ENCODE measurements at places on chromosomes 1 and 21.

DNA sequence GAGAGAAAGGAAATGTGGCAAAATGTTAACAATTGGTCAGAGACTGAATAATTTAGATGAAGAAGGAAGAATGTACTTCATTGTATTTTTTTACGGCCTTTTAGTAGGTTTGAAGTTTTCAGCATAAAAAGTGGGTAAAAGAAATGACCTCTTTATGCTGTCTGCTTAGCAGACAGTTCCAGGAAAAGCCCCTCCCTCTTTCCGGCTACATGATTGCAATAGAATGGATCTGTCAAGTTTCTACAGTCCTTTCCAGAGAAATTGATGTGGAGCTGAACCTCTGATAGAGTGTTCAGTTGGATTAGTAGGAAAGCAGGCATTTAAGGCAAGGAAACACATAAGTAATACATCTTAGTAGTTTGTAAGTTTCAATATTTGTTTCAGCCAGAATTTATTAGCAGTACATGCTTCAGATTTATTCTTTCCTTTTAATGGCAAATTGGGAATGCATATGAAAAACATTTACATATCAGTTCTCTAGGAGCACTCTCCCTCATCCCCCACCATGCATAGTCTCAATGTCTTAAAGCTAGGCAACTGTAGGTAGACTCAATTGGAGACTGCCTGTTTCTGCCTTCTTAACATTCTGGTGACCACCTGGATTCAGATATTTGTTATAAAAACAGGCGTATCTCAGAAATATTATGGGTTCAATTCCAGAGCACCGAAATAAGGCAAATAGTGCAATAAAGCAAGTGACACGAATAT is 36.4 kb downstream of the HS2ST1 start:
- no peak for DNase-seq

DNA sequence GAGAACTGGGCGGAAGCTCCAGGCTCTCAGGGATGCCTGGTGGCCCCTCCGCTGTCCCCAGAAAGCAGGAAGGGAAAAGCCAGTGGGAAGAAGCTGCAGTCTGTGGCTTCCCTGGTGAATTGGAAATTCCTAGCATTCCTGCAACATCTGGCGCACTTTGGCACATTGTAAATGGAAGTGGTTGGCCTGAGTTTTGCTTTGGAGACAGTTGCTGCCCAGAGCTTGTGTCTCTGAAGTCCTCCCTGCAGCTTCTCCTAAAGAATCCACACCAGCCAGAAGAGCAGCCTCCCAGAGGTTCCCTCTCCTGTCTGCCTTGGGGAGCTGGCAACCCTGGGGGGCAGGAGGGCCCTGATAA is 48.2 kb downstream of the ARHGEF10L start:
- no peak for DNase-seq

DNA sequence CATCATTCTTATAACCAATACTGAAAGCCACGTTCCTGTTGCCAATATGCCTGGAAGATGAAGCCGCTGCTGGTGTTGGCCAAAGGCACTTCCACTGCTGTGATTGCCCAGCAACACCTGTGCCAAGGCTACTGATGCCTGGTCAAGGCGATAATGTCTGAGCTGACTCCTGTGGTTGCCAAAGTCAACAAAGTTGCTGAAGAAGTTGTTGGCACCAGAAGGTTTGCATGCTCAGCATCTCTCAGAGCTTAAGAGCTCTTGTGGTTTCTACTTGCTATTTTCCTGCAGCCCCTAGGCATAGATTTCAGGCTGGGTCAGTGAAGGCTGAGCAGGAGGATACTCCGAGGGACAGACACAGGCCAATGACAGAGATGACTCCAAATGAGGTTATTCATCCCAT is 63.4 kb upstream of the RAB3GAP2 start:
- no peak for DNase-seq

DNA sequence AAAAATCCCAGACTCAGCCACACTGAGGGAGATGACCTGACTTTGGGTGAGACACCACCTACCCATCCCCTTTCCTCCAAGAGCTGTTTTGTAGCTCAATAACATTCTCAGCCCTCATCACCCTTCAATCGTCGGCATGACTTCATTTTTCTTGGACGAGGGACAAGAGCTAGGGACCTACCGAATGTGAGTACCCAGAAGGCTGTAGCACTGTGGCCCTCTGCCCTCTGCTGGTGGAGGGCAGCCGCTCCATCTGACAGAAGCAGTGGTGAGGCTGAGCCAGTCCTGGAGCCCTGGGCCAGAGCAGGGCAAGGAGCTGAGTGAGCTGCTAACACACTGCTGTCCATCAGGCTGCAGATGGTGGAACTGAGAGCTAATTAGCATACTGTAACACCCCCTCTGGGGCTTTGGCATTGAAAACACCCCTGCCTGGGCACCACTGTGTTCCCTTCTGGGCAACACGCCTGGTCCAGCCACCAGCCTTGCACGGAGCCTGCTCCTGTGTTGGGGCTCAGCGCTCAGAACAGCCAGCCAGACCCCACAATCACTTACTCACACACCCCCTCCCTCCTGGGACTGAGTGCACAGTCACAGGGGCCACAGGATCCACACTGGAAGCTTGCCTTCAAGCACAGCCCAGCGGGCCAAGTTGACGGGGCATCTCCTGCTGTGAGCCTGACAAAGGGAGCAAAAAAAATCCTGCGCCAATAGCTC is 18.3 kb upstream of the ALPL start:
- DNase-seq, result peak; percentile 46

DNA sequence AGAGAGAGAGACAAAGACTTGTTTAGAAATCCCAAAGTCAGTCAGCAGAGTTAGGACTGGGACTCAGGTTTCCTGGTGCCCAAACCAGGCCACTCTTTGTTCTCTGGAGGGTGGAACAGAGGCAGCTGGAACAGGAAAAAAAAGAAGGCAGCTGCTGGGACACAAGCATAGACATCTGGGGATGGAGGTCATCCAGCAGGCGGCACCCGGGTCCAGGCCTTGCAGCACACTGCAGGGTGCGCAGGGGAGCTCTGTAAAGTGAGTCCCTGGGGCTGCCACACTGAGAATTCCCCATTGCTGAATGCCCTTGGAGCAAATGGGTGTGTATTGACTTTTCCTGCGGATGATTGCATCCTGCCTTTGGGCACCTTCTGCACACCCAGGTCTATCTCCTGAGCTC is 222.9 kb upstream of the CSF3R start:
- no peak for DNase-seq

DNA sequence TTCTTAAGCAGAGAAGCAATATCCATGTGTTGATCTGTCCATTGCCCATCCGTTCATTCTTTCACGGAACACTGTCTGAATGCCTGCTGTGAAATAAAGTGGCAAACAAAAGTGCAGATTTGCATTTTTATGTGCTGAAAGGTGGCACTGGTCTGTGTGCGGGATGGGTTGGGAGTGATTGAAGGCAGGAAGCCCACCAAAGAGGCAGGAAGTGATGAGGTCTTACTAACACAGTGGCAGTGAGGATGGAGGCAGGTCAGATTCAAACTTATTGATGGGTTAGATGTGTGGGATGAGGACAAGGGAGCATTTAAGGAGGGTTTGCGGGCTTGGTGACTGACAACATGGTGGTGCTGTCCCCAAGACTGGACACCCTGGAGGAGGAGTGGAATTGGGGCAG is 8.3 kb downstream of the PTPRF start:
- DNase-seq, result no peak

GRCh38 chr1:69294171-69294570 is 273.6 kb upstream of the LRRC7 start:
- no peak for DNase-seq

DNA sequence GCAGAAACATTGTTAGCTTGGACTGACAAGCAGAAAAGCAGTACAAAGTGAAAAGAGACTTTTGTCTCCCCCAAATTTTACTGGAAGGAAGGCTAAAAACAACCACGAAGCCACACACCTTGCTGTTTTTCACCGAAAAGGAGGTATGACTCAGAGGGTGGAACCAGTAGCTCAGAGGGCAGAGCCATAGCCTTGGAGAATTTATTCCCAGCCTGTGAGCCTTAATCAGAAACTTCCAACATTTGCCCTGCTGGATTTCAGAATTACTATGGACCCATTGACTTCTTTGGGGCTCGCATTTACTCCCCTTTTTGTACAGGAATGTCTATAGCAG is 32.0 kb downstream of the RPS6KC1 start:
- no peak for DNase-seq

DNA sequence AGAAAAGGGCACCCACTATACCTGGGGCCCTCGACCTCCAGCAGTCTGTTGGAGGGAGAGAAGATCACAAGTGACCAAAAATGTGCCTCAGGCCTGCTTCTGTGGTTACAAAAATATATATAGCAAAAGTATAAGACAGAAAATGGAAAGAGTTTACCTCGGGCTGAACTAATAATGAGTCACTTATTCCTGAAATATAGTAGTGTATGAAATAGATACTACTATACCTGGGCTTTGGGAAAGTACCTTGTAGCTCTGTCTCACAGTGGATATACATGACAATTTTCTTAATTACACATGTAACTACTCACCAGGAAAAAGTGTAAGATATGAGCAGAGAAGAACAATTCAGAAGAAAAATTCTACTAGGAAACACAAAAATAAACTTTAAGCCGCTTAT is 7.3 kb upstream of the APCS start:
- DNase-seq, result no peak

DNA sequence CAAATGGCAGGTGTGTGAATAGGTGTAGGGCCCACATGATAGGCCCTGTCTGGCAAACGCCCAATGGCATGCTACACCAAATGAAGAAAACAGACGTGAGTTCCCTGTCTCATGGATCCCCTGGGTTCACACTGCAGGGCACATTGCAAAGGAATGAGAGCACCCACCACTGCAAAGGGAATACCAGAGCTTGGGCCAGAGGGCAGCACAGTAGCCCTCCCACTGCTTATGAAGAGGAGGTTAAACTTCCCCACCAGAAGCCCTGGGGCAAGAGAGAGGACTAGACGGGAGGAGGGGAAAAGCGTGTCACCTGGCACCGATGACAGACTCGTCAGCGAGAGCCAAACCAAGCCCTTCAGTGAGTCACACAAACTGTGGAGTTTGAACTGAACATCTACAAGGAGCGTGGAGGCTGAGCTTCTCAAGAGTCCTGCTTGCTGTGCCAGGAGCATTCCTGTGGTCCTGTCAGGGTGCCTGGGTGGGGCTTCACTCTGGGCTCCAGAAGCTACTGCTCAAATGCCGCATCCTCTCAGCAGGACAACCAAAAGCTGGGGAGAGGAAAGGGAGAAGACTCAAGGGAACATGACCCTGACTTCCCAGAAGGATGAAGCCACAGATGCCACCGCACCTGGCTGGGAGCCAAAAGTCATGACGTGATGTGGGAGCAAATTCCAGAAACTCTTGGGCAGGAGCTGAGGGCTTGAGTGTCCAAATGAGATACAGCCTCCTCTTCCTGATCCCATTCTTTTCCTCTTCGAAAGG is 61.1 kb downstream of the TOMM20 start:
- peak; percentile 40 for DNase-seq

- DNase-seq, result no peak
These were observed 249.0 kb downstream of the PDE4B start for GRCh38 chr1:66041654-66042053.

- no peak for DNase-seq
These were observed 71.2 kb downstream of the VWA5B1 start for GRCh38 chr1:20361805-20362381.

- DNase-seq, result peak; percentile 52
These were observed at the start of gene ID3 for GRCh38 chr1:23559136-23559984. Gene ID3 (minus strand): TSS chr1:23559501. CDS start chr1:23559426, 75 bp downstream.
